ENCODE measurements at places on chromosomes 2 and 18. TPM values are rescaled to one million over a fixed set of nuclear protein-coding genes. Genes with fewer than 3 reads are reported as not detected.

Gene FBXO15
- polyA plus RNA-seq, result 2.5 TPM

Gene SERPINB10
- polyA plus RNA-seq, result not detected

Gene PDE1A
- 6.2 TPM for polyA plus RNA-seq

Gene ARMC9
- 11.3 TPM for polyA plus RNA-seq

Gene BMP10
- not detected for polyA plus RNA-seq

Gene SDC1
- polyA plus RNA-seq, result 17.5 TPM

Gene ATP6V1B1
- polyA plus RNA-seq, result 2.4 TPM

Gene NOP58
- 10.1 TPM for polyA plus RNA-seq

Gene ST6GAL2
- polyA plus RNA-seq, result 4.3 TPM

Gene MEP1B
- not detected for polyA plus RNA-seq

Gene OXER1
- polyA plus RNA-seq, result 0.24 TPM

Gene PROM2
- 1.7 TPM for polyA plus RNA-seq

Gene CFC1
- 3.1 TPM for polyA plus RNA-seq

Gene FAM161A
- polyA plus RNA-seq, result 5.3 TPM

Gene RTKN
- 58.0 TPM for polyA plus RNA-seq

Gene MARCO
- polyA plus RNA-seq, result 1.8 TPM

Gene KCNK3
- 6.8 TPM for polyA plus RNA-seq

Gene CCL20
- polyA plus RNA-seq, result not detected

Gene BOK
- 76.1 TPM for polyA plus RNA-seq

Gene POTEJ
- polyA plus RNA-seq, result not detected

Gene FHL2
- 6.5 TPM for polyA plus RNA-seq

Gene CYP27C1
- polyA plus RNA-seq, result not detected

Gene PKDCC
- 4.1 TPM for polyA plus RNA-seq

Gene MYL1
- not detected for polyA plus RNA-seq

Gene CNRIP1
- polyA plus RNA-seq, result 32.8 TPM

Gene DTNA
- 114 TPM for polyA plus RNA-seq

Gene FTCDNL1
- 0.58 TPM for polyA plus RNA-seq

Gene IL1B
- 0.53 TPM for polyA plus RNA-seq

Gene PFN4
- 0.59 TPM for polyA plus RNA-seq

Gene DSC3
- polyA plus RNA-seq, result not detected

Gene SLC4A5
- polyA plus RNA-seq, result 0.37 TPM

Gene AQP12A
- not detected for polyA plus RNA-seq

Gene ESPNL
- polyA plus RNA-seq, result 6.6 TPM

Gene STPG4
- not detected for polyA plus RNA-seq

Gene SCYGR4
- polyA plus RNA-seq, result not detected

Gene SMYD1
- 0.19 TPM for polyA plus RNA-seq

Gene CSRNP3
- polyA plus RNA-seq, result 1.1 TPM

Gene GAL3ST2
- polyA plus RNA-seq, result not detected

Gene ELOA2
- polyA plus RNA-seq, result not detected

Gene ACAA2
- 146 TPM for polyA plus RNA-seq

Gene HOXD1
- 2.1 TPM for polyA plus RNA-seq

Gene CCBE1
- polyA plus RNA-seq, result 0.12 TPM

Gene RAB11FIP5
- polyA plus RNA-seq, result 16.2 TPM

Gene HS6ST1
- 64.3 TPM for polyA plus RNA-seq

Gene ALK
- 0.41 TPM for polyA plus RNA-seq

Gene CRACDL
- 40.7 TPM for polyA plus RNA-seq

Gene IRS1
- 2.0 TPM for polyA plus RNA-seq

Gene NBAS
- 34.8 TPM for polyA plus RNA-seq

All from brain (organoid and tissue), 16 donors.